Stimulated activated CD8-positive, alpha-beta memory T cell treated with anti-CD3 and anti-CD28 coated beads, Interleukin-4, amount 100 ng/mL, for 1 hour (primary cell): ENCODE measurements at places on chromosomes 12 and 14.

GRCh38 chr14:77707355-77707723 is 484 bp downstream of the ALKBH1 start:
- DNase-seq, result no peak

DNA sequence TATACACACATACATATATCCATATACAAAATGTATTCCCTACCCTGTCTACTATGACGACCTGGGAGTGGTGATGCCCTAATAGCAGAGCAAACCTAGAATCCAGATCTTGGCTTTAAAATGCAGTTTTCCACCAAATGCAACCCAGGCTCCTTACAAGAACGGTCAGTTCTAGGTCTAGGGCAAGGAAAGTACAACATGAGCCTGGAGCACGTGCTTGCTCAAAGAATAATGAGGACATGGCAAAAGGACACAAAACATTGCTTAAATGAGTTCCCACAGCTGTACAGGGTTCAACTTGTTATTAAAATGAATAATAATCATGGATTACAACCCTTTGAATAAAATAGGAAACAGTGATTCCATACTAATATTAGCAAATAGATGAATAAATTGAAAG is 94.7 kb downstream of the TMCC3 start:
- DNase-seq, result no peak

DNA sequence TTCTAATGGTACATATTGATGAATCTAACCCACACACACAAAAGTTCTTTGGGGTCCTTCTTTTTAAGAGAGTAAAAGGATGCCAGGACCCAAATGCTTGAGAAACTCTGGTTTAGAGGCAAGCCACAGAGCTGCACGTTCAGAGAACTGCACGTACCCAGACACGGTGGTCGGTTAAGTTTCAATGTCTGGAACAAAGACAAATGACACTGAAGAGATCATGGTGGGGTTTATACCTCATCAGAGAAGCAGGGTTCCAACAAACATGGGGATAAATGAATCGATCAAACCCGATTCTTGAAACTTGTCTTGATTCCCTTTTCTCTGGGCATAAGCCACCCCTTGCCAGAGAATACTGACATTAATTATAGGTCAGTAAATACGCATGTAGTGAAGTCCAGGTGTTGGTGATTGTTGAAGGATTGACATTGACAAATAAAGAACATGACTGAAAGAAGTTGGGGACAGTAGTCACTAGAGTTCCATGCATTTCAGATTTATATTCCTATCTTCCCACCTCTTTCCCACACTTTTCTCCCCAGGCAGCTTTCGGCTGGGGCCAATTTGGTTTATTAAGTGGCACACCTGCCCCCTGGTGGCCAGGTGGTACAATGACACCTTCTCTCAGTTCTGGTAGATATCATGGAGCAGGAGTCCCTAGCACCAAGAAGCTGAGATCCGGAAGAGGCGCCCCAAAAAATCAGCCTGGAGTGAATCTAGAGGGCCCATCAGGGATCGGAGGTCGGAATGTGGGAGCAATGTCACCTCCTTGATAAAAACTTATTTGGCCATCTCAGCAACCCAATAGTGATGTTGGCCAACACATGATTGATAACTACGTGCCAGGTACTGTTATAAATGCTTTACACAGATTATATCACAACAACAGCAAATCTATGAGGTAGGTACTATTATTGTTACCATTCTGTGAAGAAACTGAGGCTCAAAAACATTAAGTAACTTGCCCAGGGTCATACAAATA is 17.8 kb upstream of the HDAC7 start:
- no peak for DNase-seq

DNA sequence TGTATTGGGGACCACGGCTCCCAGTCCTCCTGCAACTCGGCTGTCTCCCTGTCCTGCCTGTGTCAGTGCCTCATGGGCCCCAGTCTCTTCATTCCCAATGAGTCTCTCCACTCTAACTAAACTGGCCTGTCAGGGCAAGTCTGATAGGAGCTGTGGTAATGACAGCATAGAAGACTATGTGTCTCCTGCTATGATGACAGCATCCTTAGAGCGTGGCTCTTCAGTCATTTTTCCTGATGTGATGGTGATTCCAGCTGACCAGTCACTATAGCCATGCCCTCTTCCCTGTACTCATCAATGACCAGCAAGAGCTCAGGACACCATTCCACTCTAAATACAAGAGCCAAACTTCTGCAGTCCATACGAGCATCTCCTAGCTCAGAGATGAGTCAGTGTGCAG is 339.8 kb downstream of the PCNX1 start:
- DNase-seq, result no peak

DNA sequence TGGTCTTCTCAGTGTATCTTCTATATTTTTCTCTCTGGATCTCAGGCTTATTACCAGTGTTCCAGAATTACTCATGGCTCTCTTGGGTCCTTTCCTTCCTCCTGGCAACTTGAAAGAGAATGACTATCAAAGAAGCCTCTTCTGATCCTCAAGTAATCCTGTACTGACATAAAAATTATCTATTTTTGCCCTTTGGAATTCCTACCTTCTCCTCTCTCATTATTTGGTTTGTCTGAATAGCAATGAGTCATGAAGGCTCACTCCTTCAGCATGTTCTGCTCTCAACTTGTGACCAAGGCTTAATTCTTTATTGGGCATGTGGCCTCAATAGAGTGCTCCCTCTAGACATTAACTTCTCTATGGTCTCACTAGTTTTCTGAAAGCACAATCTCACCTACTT is 553.6 kb upstream of the ATP2B1 start:
- no peak for DNase-seq

DNA sequence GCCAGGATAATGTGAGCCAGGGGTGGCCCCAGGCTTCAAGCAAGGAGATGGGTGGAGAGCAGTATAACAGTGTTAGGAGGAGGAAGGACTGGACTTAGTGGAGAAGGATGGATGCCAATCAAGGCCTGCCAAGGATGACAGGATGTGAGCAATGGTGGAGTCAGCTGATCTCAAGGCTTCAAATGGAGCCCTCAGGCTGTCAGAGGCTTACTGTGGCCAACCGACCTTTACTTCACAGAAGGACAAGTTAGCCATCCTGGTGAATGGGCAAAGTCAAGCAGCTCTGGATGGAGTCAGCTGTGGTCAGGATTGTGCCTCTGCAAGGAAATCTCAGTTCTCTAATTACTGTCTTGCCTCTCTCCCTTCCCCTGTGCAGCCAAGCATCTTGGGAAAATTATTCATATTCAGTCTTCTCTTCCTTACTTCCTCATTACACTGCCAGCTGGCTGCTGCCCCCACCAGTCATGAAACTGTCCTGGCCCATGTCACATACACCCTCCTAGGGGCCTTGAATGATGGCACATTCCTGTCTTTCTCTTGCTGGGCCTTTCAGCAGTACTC is 7.6 kb upstream of the STAT6 start:
- no peak for DNase-seq

- DNase-seq, result no peak
These were observed 72.1 kb downstream of the PHLDA1 start for GRCh38 chr12:75959506-75959905.

DNA sequence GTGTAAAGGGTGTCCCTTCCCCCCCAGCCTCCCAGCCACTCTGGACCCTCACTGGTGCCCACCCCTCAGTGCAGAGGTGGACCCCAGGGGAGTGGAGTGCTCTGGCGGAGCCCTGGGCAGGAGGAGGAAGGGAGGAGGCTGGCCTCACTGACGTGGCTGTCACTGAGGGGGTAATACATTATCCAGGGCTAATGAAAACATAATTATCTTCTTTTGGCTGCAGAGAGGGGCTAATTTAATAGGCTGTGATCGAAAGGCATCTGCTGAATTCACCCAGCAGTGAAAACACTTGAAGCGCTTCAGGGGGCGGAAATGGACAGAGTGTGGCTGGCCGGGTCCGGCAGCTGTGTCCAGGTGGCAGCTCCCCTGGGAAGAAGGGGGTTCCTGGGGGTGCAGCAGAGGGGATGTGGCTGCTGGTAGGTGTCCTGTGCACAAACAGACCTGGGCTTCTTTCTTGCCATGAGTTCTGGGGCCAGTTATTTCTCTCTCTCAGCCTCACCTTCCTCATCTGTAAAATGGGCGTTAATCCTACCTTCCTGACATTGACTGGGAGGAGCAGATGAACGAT is 3.7 kb upstream of the NOS1 start:
- DNase-seq, result no peak

- DNase-seq, result no peak
These were observed 405.6 kb upstream of the TMEM132C start for GRCh38 chr12:127861406-127861805.

DNA sequence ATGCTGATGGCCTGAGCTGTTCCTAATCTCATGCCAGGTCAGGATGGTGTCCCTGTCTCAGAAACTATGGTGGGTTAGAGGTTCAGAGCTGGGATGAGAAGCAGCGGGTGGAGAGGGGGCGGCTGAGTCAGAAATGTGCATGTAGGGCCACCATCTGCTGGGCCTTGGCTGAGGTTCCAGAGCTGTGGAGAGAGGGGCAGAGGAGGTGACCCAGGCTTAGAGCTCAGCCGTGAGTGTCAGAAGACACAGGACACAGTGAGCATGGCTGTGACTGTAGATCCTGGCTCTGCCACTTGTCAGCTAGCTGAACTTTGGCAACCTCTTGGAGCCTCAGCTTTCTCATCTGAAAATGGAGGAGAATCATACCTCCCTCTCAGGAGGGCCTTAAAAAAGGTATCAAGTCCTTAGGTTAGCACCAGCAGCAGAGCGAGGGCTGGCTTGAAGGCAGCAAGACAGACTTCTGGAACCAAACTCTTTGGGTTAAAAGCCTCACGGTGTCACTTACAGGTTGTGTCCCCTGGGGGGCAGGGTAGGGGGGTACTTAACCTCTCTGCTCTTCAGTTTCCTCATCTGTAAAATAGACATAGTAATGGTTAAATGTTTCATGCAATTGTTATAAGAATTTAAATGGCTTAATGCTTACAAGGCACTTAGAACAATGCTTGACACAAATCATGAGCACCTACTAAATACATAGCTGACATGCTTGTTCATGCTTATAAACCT is 34.8 kb downstream of the TMEM229B start:
- DNase-seq, result no peak

DNA sequence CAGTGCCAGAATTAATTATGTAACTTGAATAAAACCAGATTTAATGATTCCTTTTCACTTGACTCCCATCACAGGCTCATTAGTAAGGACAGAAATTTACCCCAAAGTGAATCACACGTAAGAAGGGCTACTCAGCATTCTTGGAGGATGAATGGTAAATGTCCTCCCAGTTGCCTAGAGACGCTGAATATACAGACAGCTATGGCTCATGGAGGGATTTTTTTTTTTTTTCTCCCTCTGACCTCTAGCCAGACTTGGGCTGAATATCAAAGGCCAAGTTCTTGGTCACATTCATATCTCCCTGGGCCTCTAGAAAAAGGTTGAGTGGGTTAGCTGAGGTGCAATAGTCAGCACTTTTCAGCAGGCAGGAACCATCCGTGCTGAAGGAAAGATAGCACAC is 77.5 kb downstream of the PHLDA1 start:
- no peak for DNase-seq

DNA sequence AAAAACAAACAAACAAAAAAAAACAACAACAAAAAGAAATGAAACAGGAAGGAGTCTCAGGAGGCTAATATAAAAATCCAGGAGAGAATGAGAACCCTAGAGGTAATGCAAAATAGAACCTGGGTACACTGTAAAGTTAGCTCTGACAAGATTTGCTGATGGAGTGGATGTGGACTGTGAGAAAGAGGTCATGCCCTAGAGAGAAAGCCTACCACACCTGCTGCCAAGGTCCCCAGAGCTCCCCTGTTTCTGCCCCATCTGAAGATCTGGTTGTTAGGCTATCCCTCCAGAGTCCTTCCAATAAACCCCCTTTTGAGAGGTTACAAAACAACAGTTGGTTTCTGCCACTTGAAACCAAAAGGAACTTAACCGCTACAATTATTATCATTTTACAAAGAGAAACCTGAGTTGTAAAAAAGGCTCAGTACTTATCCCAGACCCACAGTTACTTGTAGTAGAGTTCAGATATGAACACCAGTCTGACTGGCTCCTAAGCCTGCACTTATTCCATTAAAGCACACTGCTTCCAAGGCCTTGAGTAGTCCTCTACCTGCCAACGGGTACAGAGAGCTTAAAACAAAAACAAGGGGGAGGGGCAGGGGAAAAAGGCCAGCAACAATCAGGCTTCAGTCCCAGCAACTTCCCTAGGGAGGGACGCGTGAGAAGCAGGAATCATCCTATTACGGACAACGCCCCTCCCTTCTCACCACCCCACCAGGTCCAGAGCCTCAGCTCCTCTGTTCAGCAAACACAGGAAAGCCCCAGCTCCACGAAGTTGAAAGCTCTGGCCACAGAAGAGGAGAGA is 27.7 kb downstream of the PPP1R13B start:
- no peak for DNase-seq

- no peak for DNase-seq
These were observed 3.6 kb upstream of the KRAS start for GRCh38 chr12:25254271-25254880.

GRCh38 chr14:25622763-25623162 is 572.8 kb upstream of the STXBP6 start:
- DNase-seq, result no peak

DNA sequence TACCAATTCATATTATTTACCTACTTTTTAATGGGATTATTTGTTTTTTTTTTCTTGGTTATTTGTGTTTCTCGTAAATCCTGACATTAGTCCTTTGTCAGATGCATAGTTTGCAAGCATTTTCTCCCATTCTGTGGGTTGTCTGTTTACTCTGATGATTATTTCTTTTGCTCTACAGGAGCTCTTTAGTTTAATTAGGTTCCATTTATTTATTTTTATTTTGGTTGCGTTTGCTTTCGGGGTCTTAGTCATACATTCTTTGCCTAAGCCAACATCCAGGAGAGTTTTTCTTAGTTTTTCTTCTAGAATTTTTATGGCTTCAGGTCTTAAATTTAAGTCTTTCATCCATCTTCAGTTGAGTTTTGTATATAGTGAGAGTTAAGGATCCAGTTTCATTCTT is 289.9 kb downstream of the AKAP6 start:
- no peak for DNase-seq

DNA sequence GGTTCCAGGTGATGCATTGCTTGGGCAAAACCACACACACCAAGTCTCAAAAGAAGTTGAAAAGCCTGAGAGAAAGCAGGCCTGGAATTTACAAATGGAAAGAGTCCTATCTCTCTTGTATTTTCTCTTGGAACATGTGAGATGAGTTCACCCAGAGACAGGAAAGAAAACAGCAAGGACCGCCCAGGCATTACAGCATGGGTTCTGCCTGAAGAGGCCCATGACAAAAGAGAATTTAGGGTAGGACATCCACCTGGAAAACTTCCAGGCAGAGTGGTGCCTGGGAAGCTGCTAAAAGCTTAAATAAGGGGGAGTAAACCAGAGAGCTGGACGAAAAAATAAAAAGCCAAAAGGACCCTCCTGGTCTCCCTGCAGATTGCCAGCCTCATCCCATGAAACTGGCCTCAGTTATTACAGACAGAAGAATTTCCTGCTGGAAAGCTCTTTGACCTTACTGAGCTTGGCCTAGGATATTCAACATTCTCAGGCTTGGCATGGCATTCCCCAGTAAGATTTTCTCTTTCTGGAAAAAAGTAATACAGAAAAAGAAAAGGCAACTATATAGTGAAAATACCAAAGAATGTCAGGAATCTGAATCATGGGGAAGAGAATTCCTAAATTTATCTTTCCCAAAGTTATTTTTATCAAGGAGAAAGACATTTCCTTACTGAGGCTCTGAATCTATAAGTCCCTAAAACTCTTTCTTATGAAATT is 121.3 kb upstream of the NUDT4 start:
- no peak for DNase-seq

GRCh38 chr14:26187996-26188620 is 409.7 kb downstream of the NOVA1 start:
- DNase-seq, result no peak
